ENCODE measurements at places on chromosomes 2 and 18.
A peak's percentile ranks its signal among the peaks of the same experiment; 100 is the strongest.

DNA sequence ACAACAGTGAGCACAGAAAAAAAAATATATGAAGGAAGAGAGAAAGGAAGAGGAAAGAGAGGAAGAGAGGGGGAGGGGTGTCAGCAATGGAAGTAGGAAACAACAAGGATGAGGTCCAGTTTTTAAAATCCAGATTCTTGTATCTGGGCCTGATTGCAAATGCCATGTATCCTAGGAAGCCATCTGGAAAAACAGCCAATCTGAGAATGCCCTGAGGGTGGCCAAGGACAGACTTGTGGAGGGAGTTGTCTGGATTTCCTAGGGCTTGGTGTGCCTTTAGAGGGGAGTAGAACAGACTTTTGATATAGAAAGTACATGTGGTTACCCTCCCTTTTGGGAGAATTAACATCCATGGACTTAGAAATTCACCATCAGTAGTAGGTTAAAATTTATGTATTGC is 47.1 kb downstream of the PRKCE start:
- no peak for DNase-seq

DNA sequence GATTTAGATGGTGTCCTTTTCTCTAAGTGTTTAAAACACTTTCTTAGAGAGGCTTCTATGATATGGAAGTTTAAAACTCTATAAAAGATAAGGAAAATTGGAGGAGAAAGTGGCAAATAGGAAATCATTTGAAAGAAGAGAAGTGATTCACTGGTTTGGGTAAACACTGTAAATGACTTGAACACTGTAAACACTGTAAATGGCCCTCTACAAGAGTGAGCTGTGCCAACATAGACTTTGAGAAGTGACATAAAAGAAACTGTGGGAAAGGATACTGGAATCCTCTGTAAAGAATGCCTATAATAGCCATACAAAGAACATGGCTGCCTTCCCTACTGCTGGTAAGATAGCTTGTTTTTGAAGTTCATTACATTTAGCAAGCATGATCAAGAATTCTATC is 210.9 kb upstream of the SIX3 start:
- no peak for DNase-seq

DNA sequence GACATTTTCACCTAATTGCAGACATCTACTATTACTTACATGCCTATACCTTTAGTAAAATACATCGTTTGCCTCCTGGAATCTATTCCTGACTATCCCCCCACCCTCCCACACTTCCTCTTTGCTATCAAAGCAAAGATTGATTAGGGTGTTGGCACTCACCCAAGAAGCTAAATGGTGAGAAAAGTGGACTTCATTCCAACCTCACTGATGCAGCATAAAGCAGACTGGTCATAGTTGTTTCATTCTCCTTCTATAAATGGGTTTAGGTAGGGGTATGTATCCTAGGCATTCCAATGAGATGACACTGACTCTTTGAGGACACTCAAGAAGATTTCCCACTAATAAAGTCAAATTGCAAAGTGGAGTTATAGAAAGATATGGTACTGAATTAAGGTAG is 97.4 kb downstream of the LRP1B start:
- no peak for DNase-seq

DNA sequence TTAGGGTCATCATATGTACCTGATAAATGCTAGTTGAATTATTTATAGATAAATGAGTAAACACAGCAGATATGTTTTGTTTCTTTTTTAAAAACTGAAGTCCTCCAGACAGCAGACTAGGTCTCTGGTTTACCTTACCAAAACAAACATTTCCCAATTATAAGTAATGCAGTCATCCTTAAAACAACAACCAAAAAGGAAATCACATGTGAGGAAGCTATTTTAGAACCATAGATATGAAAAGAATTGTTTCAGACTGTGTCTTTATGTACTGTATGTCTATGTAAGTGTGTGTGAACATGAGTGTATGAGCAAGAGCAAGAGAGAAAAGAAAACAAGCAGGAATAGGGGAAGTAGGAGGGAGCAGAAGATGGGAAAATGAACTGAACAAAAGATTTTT is 441.0 kb downstream of the CPS1 start:
- DNase-seq: no peak

DNA sequence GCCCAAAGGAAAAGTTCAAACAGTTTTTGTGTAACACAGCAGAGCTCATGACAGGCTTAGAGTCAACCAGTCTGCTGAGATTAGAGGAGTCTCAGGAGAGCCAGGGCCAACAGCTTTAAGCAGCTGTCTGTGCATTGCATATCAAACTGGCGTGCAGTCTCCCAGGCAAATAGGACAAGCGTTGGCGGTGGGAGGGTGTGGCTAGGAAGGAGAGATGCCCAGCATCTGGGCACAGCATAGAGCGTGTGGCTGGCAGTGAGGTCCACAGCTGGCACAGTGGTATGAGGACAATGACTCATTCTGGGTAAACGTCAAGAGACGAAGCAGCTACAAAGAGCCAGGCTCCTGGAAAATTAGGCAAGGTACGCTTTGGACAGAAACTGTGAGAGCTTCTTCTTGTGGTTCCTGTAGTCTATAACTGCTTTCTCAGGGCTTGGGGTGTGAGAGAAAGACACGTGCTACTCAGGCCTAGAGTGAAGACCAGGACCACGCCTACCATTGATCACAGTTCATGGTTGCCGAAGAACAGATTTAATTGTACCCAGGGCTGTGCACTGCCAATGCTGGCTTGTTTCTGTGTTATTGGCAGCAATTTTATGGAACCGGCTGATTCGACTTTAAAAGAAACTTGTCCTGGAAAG is 14.8 kb downstream of the ZAP70 start:
- no peak for DNase-seq

DNA sequence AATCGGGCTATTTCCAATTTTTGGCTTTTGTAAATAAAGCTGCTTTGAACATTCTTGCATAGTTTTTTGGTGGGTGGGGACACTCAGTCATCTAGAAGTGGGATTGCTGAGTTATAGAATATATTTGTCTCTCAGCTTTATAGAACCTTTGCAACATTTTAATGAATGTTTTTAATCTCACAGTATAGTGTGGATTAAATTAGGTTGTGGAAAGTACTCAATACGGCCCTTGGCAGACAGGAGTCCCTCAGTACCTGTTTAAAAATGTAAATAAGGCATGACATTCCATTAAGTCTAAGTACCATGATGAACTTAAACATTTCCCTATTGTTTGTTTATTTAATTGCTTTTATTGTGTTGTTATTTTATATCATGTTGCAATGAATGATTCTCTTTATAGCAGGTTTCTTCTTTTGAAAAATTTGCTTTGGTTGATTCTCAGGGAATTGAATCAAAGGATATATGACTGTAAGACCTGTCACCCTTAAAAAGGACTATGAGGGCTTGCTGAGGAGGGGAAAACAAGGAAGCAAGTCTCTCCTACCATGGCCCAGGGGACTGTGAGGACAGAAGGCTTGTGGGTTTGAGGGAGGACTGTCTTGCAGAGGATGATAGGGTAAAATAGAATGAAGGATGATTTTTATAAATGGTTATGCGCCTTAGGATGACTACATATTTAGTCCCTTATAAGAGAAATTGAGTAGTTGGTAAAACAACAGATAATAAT is 165.1 kb downstream of the RPIA start:
- DNase-seq: no peak

DNA sequence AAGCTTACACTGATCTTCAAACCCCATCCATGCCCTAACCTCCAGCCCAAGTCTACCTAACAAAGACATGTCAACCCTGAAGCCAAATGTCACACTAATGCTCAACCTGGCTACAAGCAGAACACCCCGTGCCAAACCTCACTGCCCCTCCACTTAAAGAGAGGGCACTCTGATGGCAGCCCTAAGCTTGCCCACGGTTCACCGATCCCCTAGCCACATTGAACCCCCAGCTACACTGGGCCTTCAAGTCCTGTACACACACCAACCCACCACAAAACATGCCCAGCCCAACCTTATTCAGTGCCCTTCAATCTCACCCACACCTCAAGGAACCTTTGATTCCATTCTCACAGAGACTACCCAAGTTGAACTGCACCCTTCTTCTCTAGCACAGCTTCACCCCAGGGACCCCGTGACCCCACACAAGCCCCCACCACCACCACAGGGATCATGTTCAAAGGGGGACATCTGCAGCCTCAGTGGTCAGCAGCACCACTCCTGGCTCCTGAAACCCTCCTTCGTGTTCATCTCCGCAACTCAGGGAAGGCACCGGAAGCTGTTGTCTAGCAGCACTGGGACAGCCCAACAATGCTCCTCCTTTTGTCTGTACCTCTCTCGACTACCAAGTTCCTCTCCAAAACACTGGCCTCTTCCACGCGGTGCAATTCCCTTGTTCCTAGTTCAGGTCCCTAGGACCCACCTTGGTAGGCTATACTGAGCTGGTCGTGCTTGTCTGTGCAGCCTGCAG is 218.8 kb downstream of the CYP26B1 start:
- DNase-seq: no peak

- no peak for DNase-seq
Observed at GRCh38 chr18:63440881-63441280, 18.6 kb upstream of the VPS4B start.

GRCh38 chr18:44954257-44954656 is 273.6 kb downstream of the SETBP1 start:
- DNase-seq: no peak

DNA sequence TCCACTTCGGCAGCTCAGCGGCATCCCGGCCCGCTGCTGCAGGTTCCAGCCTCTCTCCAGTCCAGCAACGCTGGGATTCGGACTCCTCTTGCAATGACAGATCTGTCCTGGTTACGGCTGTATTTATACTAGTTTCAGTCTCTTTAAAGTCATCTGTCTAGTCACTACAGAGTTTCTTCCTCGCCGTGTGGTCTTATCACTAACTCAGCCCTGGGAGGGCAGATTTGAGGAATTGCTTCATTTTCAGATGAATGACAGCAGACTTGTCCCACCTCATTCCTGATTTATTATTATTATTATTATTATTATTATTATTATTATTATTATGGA is 2.2 kb downstream of the KLHL29 start:
- DNase-seq: no peak

DNA sequence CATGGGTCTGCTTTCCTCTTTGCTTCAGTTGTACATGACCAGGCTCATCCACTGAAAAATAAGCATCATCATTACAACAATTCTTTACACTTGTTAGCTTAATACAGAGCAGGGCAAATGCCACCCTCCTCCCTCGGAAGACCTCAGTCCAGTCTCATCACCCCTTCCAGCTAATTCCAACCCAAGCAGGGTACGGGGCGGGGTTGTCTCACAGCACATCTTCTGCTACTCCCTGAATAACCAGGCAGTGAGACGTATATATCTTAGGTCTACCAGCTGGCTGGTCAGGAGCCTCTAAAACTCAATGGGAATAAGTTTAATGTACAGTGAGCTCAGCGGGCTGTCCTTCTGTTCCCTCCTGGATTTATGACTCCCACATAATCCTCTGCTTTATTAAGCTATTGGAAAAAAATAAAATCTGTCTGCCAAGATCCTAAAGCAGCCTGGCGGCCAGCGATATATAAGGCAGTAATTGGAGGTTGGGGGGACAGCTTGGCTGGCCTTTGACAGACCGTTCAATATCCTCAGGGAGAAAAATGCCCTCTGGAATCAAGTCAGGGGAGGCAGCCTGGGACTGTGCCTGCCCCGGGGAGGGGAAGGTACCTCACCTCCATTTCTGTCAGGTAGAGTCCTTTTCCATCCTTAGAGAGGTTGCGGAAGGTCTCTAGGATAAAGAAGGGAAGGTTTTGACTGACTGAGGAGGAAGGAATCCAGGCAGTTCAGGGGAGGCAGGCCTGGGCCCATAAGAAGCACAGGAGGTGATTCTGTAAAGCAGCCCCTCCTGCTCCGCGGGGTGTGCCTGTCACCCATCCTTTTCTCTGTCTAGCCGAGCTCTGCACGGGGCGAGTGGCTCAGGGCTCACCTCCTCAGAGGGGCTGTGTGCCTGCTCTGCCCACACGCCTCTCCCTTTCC is 76.3 kb downstream of the CAPN13 start:
- no peak for DNase-seq

- DNase-seq: no peak
Observed at GRCh38 chr2:42438685-42439084, 55.1 kb downstream of the KCNG3 start.

DNA sequence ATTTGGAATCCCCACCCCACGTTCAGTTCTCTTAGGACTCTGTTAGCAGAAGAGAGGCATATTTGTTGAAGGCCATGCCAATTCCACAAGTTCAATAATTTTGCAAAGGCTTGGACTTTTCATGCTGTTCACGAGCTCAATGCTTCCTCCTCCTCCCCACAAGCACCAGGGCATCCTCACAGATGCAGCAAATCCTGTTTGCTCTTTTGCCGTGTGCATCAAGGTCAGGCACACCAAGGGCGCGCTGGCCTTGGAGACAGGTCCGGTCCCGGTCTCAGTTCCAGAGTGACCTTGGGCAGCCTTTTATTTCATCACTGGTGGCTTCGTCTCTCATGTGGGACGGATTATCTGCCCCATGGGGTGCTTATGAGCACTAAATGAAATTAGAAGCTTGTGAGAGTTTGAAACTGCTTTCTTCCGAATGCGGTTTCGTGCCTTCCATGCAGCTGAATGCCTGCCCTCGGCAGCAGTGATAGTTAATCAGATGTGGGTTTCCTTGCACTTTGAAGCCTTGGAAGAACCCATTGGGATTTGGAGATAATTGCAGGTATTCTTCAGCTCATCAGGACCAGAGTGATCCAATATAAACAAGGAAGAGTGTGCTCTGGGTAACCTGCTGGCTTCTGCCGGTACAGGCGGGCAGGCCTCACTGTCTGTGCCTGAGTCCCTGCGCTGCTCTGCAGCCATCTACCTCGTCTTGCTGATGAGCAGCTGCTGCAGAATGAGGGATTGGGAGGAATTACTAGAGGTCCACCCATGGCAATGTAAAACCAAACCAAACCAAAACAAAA is 140.8 kb downstream of the SH3BP4 start:
- DNase-seq: no peak

- DNase-seq: peak; percentile 25
Observed at GRCh38 chr2:205660521-205661124, 21.7 kb upstream of the NRP2 start.

DNA sequence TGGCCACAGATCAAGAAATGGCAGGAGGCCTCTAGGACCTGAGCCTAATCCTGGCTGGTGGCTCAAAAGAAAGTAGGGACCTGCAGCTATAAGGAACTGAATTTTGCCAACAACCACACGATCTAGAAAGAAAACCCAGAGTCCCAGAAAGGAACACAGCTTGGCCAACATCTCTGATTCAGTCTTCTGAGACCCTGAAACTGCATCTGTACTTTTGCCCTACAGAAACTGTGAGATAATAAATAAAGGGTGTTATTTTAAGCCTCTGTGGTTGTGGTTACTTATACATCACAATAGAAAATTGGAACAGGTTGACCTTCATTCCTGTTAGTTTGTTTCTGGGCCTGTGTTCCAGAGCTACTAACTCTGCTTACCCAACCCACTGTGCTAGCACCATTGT is 356.8 kb upstream of the ST6GAL2 start:
- DNase-seq: no peak

All from stimulated activated CD4-positive, alpha-beta T cell treated with anti-CD3 and anti-CD28 coated beads, Interleukin-12 subunit alpha, Interleukin-12 subunit beta, amount 100 ng/mL, for 24 hours (primary cell).